ENCODE measurements at places on chromosomes 16 and 17.

DNA sequence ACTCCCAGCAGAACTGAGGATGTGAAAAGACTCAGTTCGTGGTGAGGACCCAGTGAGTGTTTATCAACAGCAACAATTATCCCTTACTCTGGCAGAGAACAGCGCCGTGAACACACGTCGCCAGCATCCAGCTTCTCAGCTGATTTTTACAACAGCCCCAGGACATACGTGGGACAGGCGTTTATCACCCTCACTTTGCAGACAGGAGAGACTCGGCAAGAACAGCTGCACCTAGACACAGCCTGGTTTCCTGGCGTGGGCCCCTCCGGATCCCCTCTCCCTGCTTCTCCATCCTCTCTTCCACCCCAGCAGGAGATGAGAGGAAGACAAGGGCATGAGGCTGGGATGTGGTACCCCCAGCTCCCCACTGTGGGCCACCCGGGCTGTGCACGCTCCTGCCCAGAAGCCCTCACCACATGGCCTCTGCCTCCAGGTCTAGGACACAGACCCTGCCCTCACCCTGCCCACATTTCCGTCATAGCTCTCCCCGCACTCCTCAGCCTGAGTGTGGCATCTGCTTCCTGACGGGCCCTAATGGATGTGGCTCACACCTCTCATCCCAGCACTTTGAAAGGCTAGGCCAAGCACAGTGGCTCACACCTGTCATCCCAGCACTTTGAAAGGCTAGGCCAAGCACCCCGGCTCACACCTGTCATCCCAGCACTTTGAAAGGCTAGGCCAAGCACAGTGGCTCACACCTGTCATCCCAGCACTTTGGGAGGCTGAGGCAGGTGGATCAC, 17.5 kb downstream of the ABR start:
- no peak for DNase-seq

- no peak for DNase-seq
Observed at GRCh38 chr17:69535016-69535570, 120.6 kb downstream of the MAP2K6 start.

DNA sequence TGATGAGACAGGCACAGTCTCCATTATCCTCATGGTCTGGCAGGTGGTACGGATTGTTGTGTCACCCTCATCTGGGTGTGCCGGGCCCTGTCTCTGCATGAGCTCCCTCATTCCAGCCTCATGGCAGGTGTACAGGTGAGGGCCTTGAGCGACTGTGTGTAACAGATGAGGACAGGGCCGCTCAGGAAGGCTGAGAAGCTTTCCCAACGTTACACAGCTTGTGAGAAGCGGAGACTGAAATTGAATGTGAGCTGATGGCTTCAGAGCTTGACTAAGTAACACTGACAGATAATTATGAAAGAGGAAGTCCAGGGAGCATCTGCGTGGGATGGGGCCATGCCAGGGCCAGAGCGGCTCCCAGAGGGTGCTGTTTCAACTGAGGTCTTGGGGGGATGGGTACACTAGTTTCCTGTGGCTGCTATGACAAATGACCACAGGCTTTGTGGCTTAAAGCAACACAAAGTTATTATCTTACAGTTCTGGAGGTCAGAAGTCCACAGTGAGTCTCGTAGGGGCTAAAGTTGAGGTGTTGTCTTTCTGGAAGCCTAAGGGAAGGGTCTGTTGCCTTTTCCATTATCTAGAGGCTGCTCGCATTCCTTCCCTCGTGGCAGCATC, 36.7 kb downstream of the CMIP start:
- no peak for DNase-seq

DNA sequence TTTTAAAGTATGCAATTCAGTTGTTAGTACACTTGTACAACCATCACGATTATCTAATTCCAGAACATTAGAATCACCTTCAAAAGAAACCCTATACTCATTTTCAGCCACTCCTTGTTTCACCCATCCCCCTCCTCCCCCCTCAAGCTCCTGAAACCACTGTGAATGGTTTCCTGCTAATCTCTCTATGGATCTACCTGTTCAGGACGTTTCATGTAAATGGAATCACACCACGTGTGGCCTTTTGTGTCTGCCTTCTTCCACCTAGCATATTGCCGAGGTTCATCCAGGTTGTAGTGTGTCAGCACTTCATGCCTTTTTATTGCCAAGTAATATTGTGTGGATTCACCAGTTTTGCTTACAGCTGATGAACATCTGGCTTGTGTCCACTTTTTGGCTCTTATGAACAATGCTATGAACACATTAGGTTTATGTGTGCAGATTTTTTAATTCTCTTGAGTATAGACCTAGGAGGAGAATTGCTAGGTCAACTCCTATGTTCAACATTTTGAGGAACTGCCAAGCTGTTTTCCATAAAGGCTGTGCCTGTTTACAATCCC, 17.8 kb downstream of the EIF4A3 start:
- no peak for DNase-seq

GRCh38 chr16:86886651-86887050, 308.3 kb downstream of the FOXL1 start:
- DNase-seq = no peak

DNA sequence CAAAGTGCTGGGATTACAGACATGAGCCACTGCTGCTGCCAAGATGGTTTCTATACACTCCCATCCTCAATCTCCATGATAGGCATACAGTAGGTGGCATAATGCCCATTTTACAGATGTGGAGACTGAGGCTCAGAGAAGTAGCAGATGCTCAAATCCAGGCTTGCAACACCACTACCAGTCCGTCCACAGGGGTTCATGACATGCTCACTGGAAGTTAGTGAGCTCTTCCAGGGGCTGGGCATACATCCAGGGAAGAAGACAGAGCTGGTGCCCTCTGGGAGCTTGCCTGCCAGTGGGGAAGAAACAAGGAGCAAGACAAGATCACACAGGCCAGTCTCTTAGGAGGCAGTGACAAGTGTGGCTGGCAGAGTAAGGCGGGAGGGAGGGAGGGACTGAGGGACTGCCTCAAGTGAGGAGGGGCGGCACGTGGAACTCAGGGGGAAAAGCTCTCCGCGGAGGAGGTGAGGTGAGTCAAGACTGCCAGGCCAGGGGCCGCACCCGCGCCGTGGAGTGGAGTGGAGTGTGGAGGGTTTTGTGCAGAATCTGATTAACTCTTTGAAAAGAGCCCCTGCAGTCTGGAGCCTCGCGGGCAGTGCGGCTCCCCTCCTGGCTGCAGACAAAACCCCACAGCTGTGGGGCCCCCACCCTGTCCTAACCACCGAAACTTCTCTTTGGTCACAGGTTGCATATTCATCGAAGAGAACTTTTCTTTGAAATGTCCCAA, 27.9 kb downstream of the SREBF1 start:
- no peak for DNase-seq

- DNase-seq = no peak
Observed at GRCh38 chr17:77085926-77086432, 54.8 kb upstream of the SEC14L1 start.

GRCh38 chr17:49000943-49001342, 3.8 kb downstream of the IGF2BP1 start:
- no peak for DNase-seq

- DNase-seq = no peak
Observed at GRCh38 chr16:66036184-66036583, 330.3 kb upstream of the CDH5 start.

DNA sequence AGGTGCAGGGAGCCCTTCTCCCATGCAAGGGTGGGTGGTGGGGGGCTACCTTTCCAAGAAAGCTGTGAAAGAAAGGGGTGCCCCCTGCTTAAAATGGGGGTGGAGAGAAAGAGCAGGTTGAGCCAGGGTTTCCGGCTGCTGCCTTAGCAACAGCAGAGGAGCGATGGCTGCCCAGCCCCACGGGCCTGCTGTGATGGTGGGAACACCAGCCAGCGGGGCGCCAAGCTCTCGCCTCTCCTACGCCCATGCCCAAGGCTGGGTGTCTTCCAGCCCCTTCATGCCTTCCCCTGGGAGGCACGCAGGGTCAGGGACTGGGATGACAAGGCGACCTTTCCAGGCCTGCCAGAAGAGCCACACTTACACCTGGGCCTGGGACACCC, 3.0 kb downstream of the FMNL1 start:
- no peak for DNase-seq

All from activated CD4-positive, CD25-positive, alpha-beta regulatory T cell (primary cell).